ENCODE measurements at places on chromosomes 2 and 18.

DNA sequence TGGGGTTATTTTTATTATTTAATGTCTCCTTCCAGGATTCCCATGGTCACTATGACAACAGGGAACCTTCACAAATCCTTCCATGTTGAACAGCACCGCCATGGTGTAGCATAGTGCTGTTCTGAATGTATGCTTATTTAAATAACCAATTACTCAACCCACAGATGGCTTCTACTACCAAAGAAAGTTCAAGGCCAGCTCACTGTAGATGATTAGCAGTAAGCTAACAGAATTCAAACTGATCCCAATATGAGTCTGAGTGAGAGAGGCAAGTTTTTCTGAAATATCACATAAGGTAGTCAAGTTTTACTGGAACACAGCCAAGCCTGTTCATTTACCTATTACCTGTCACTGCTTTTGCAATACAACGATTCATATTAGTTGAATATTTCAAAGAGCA lies 51.2 kb downstream of the CLASP1 start:
- no peak for DNase-seq

GRCh38 chr2:15923597-15923996 lies 16.8 kb upstream of the MYCN start:
- no peak for DNase-seq

DNA sequence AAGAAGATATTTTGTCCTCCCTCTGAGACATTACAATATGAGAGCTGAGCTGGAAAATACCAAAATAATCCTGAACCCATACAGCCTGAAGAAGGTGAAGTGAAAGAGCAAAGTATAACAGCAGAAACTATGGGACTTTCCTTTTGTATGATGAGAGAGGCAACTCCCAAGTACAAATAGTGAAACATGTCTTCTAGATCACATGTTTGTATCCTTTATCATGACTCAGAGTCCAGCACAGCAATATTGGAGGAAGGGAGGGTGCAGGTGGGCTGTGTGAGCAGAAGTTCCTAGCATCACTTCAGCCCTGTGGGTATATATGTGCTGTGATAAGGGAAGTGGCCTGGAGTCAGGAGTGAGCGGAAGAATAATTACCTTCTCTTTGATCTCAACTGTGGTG lies 265.6 kb upstream of the NRXN1 start:
- DNase-seq, result no peak

DNA sequence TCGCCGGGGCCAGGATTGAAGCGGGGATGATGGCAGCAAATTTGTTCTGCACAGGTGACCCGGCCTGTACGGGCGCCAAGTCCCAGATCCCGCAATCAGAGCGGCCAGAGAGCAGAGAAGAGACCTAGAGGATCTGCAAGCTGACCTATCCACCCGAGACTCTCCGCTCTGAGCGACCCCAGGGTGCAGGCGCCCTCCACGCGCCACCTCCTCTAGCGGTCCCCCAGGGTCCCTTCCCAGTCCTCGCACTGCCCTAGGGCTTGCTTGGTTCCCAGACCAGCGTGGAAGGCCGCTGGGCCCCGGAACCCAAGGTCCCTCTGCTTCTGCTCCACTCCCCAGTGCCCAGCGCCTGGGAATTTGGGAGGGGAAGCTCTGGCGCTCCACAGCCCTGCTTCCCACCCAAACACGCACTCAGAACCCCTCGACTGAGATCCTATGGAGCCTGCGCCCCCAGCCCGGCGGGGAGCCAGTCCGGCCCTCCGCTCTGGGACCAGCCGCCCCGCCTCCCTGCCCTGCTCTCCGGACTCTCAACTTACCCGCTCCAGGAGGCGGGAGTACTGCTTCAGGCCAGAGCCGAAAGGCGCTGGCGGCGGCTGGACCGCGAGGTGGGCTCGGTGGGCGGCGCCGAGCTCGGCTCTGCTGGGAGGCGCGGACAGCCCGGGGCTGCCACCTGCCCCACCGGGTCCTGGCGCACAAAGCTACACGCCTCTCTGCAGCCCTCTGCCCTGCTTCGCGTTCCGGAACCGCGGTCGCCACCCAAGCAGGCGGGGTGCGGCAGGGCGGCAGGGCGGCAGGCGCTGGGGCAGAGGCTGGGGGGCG lies 3.0 kb upstream of the SIX3 start:
- no peak for DNase-seq

- DNase-seq, result no peak
Observed at GRCh38 chr18:13700153-13700552, 26.2 kb downstream of the FAM210A start.

All from left ventricle myocardium superior (tissue), 1 donor.